Stimulated activated CD4-positive, alpha-beta T cell treated with anti-CD3 and anti-CD28 coated beads, Interleukin-15, amount 100 ng/mL, for 48 hours (primary cell): ENCODE measurements at places on chromosomes 1 and 21.

DNA sequence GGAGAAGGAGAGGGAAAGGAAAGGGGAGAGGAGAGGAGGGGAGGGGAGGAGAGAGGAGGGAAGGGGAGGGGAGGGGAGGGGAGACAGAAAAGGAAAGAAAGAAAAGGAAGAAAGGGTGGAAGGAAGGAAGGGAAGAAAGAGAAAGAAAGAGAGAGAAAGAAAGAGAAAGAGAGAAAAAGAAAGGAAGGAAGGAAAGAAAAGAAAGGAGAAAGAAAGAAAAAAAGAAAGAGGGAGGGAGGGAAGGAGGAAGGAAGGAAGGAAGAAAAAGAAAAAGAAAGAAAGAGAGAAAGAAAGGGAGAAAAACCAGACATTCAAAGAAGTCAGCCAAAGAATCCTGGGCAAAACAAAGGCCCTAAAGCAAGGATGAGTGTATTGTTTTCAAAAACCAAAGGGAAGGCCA is 125.7 kb upstream of the SPATA6 start:
- DNase-seq = no peak

DNA sequence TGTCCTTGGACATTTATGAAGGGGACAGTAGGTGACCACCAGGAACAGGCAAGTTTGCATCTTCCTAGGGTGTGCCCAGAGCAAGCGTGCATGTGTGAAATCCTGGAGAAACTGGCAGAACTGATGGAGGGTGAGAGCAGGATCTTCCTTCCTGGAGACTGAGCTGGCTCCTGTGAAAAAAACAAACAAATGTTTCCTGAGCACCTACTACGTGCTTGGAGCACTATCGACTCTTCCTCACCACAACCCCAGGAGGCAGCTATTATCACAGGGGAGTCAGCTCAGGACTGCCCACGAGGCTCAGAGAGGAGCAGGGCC is 1.5 kb upstream of the EDN2 start:
- no peak for DNase-seq

GRCh38 chr1:205827623-205828022 is 14.6 kb upstream of the SLC41A1 start:
- no peak for DNase-seq

DNA sequence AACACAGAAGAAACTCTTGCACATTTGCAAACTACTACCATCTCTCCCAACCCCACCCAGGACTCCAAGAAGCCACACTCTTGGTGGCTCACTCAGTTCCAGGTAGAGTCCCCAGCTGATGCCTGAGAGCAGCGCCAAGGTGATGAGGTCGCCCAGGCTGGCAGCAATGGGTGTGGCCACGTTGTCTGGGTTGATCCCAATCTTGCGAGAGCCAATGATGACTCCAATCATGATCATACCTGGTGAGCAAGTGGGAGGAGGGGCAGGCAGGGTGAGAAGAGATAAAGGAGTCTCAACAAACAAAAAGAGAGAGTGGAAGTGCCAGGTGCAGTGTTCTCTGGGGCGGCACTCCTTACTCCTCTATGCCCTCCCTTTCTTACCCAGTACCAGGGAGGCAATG is 14.4 kb downstream of the SLC41A1 start:
- no peak for DNase-seq

DNA sequence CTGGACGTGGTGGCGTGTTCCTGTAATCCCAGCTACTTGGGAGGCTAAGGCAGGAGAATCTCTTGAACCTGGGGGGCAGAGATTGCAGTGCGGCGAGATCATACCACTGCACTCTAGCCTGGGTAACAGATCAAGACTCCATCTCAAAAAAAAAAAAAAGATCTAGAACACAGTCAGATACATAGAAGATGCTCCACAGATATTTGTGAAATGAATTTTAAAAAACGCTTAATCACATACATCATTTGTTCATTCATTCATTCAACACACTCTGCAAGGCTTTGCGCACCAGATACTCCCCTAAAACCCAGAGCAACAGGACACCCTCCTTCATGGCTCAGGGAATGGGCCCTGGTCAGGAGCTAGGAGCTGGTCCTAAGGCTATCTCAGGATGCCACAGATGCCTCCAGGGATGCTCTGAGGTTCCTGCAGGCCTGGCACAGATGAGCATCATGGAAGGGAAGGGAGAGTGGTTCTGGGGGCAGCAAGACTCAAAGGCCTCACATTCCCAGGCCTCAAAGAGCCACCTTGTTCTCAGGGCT is 6.4 kb downstream of the HSPG2 start:
- DNase-seq = no peak

DNA sequence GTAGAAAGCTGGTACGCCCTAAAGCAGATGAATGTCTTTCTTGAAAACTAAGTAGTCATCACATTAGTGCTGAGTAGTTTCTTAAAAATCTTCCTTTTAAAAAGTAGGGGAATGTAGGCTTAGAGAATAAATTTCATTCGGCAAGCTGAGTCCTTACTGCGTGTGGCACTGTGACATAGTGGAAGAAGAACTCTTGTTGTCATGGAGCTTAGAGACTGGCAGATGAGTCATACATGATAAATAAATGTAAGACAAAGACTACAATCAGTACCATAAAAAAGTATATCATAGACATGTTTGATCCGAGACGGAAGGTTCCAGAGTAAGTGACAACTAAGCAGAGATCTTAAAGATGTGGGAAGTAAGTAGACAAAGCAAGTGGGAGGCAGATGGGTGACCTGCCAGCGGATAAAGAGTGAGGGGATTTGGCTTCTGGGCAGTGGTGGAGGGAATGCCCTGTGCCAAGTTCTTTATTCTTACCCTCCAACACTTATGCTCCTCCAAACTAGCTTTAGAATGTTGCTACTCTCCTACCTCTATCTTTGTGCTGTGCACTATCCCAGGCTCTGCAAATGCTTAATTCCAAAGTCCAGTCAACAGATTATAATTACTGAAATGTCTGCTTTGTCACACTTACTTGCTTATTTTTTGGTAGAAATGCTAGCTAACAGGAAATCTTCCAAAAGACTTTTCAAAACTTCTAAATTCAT is 608.5 kb upstream of the USP24 start:
- DNase-seq = no peak

- DNase-seq = no peak
Observed at GRCh38 chr1:151843398-151843797, 3.8 kb upstream of the C2CD4D start.

- no peak for DNase-seq
Observed at GRCh38 chr1:164937291-164937690, 378.3 kb downstream of the PBX1 start.

- no peak for DNase-seq
Observed at GRCh38 chr1:181143102-181143859, 54.8 kb downstream of the IER5 start.

DNA sequence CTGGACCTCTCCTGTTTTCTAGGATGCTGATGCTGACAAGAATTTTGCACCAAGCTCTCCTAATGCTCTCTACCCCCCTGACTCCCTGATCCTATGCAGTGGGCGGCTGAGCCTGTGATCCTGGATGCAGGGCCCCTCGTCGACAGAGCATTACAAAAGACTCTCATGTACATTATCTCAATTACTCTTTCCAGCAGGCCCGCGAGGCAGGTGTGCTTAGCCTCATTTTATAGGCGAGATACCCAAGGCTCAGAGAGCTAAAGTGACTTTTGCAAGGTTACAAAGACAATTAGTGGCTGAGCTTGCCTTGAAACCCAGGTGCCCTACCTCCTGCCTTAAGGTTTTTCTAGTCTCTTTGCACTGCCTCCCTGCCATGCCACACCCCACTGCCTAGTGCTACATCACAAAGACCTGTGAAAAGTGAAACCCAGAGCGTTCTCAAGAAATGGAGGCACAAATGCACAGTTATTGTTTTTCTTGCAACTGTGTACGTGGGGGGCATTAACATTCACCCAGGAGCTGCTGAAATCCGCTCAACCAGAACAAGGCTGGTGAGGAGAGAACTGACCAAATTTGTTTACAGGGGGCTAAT is 10.0 kb upstream of the C8A start:
- no peak for DNase-seq

DNA sequence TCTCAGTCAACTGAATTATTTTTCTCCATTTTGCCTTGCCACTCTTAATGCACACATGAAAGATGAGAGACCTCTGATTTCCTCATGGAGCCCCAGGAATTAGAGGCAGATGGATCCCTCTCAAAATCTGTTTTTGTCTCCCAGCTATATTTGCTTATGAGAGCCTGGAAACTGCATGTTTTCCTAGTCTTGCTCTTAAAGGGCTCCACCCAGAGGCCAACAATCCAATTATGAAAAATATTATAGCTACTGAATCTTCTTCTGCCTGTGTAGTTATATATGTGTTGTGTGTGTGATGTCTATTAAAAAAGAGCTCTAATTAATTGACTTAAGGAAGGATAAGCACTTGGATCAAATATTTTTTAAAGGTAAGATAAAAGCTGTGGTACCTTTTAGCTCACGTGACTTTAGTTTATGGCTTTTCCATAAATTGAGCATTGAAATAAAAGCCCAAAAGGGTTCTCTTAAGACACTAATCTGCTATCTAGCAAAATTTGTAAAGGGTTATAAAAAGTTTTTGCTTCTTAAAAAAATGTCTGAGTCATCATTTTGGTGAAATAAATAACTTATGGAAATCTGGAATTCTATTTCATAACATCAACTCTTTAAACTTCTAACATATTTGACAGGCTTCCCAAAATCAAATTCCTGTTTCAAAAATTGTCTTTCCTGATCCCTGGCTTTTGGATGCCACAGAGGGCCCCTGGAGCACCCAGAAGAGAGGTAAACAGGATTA is 31.2 kb upstream of the TSPEAR start:
- no peak for DNase-seq
